ENCODE measurements at places on chromosomes 6 and 20. TPM values are rescaled to one million over a fixed set of nuclear protein-coding genes. Genes with fewer than 3 reads are reported as not detected.

Gene TTK
- total RNA-seq: 2.6 TPM

Gene TOMM34
- 12.9 TPM for total RNA-seq

Gene C6orf141
- total RNA-seq: not detected

Gene SEMG1
- not detected for total RNA-seq

Gene HLA-DQA1
- total RNA-seq: 234 TPM

Gene UBE2J1
- 71.3 TPM for total RNA-seq

Gene SYTL3
- 27.4 TPM for total RNA-seq

Gene TAF4
- 18.6 TPM for total RNA-seq

Gene RBBP8NL
- total RNA-seq: not detected

Gene MCCD1
- not detected for total RNA-seq

Gene TNXB
- total RNA-seq: 117 TPM

Gene VTA1
- total RNA-seq: 30.0 TPM

Gene SLC44A4
- total RNA-seq: 2.0 TPM

Gene MACROD2
- 3.0 TPM for total RNA-seq

Gene TMEM217
- not detected for total RNA-seq

Gene TPBG
- 10.8 TPM for total RNA-seq

Gene TCF21
- total RNA-seq: 109 TPM

Gene ADGRF1
- not detected for total RNA-seq

Gene MPIG6B
- total RNA-seq: 15.1 TPM

Gene IL17A
- not detected for total RNA-seq

Gene RSPH4A
- total RNA-seq: 1.0 TPM

Gene PROKR2
- total RNA-seq: not detected

Gene MMP24
- 0.19 TPM for total RNA-seq

Gene AIF1
- 324 TPM for total RNA-seq

Gene CHRNA4
- total RNA-seq: 1.3 TPM

Gene KIAA0408
- total RNA-seq: 2.5 TPM

Gene CLPSL1
- total RNA-seq: not detected

Gene SUMO4
- total RNA-seq: 7.0 TPM

Gene DAAM2
- total RNA-seq: 95.1 TPM

Gene HNF4A
- not detected for total RNA-seq

Gene MYB
- total RNA-seq: 3.1 TPM

Gene PACSIN1
- total RNA-seq: 1.4 TPM

Gene CTAGE9
- not detected for total RNA-seq

All from spleen (tissue), 13 donors.